ENCODE measurements at places on chromosomes 1 and 21. TPM values are rescaled to one million over a fixed set of nuclear protein-coding genes. Genes with fewer than 3 reads are reported as not detected.

Gene LHX4
- under 0.01 TPM for total RNA-seq

Gene KRTAP12-4
- total RNA-seq = not detected

Gene WNT2B
- total RNA-seq = 1.3 TPM

Gene PGLYRP4
- total RNA-seq = 0.07 TPM

Data from kidney epithelial cell (primary cell).